ENCODE measurements at places on chromosomes 3 and 15. TPM values are rescaled to one million over a fixed set of nuclear protein-coding genes. Genes with fewer than 3 reads are reported as not detected.

TSPAN3 gene
- 30.4 TPM for total RNA-seq

B3GALNT1 gene
- 1.9 TPM for total RNA-seq

ZMYND10 gene
- total RNA-seq = 1.2 TPM

MYLK gene
- not detected for total RNA-seq

BLM gene
- total RNA-seq = 101 TPM

GRCh38 chr3:85740561-85740960 is 781.8 kb downstream of the CADM2 start:
- no peak for DNase-seq

- DNase-seq = no peak
Measured at GRCh38 chr15:39729500-39729899, 53.1 kb downstream of the FSIP1 start.

GRCh38 chr15:32838820-32839219 is 121.0 kb downstream of the GREM1 start:
- DNase-seq = no peak

DNA sequence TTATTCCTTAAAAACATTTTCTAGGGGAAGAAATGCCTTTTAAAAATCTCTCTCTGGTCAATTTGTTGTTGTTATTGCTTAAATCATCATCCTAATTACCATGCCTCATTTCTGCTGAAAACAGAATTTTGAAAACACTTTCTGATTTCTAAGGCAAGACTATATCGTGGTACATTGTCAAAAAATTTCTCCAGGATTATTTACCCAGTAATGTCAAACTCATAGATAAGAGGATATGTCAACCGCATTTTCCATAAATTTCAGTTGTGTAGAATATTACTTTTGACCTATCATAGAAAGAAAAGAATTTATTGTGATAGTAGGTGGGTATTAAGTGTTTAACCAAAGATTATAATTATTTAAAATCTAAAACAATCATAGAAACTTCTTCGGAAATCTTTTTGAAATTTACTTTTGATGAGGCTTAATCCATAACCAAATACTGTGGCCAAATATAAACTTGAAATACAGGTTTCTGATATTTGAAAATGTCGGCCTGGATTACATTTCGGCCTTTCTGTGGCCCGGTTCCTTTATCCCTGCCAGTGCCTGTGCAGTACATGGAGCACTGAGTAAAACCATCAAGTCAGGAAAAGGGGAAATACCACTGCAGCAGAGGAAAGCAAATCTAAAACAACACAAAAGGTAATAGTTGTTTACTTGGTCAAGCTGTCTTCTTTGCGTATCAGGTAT is 173.4 kb downstream of the MYRIP start:
- no peak for DNase-seq

- DNase-seq = no peak
Measured at GRCh38 chr3:3170998-3171397, 8.5 kb downstream of the CRBN start.

DNA sequence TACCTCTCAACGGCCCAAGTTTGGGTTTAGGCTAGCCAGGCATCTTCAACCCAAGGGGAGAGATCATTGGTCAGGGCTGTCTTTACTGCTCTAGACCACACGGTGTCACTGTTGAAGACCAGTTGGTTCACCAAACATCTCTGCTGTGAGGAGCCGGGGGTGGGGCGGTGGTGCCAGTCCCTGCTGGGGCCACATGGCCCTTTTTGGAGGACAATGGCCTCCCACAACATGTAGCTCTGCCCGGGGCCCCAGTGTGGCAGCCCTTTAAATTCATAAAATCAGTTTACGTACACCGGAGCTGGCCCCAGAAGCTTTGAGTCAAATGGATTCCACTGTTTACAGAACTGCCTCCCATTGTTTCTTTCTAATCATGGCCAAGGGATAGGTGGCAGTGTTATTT is 19.1 kb upstream of the TM4SF18 start:
- peak; percentile 27 for DNase-seq

DNA sequence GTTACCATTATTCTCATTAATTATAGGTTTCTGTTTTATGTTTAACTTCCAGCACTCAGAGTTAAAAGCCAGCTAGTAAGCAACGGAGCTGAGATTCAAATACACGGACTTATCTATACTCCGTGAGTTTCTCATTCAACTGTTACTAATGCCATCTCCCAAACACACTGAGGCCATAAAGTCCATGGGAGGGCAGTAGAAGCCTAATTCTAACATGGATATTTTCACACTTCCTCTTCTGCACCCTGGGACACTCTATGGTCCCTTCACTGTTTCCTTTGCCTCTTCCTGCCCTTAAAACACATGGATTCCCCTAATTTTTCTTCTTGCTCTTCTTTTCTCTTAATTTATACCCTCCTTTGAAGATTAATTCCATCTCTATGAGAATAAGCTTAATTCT is 245.0 kb downstream of the KLF13 start:
- DNase-seq = no peak

DNA sequence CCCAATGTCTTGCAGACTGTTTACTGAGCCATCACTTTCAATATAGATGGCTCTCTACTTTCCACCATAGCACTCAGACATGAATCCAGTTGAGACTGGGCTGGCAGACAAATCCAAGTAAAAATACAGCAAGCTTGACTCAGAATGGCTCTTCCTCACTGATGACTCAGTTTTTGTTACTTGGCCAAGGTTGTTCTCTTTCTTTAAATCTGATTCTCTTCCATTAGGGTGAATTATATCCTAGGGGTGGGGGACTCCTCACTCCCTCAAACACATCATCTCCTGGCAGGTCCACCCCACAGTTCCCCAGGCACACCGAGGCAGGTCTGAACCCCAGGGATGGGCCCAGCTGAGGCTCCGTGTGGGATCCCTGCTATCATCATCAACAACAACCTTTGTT is 157.9 kb downstream of the MEX3B start:
- no peak for DNase-seq

DNA sequence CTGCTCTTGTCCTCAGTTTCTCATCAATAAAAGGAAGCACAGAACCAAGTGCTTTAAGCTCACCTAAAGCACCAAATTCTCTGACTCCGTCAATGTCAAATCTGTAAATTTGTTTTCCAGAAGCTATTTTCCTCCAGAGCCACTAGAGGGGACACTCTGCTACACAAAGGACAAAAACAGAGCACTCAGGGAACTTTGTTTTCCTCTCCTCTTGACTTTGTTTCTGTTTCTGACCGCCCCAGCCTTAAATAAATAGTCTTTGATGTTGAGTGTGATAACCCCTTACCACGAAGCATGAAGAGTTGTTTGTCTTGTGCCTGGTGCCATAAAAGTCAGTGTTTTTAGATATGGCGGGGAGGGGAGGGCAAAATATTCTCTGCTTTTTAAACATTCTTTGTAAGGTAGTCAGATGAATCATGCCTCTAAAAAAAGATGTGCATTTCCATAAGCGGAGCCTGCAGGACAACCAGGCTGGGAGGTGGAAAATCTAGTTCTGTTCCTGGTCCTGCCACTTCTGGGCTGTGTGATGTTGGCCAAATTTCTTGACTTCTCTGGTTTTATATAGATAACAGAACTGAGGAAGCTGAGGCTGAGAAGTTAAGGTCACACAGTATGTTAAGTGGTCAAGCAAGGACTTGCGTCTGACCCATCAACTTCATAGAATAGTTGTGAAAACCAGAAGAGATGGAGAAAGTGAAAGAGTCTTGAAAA is 7.3 kb upstream of the ZBTB38 start:
- DNase-seq = no peak
